ENCODE measurements at places on chromosomes 1 and 21.

GRCh38 chr1:24606621-24607020, 36.5 kb upstream of the SRRM1 start:
- no peak for DNase-seq

DNA sequence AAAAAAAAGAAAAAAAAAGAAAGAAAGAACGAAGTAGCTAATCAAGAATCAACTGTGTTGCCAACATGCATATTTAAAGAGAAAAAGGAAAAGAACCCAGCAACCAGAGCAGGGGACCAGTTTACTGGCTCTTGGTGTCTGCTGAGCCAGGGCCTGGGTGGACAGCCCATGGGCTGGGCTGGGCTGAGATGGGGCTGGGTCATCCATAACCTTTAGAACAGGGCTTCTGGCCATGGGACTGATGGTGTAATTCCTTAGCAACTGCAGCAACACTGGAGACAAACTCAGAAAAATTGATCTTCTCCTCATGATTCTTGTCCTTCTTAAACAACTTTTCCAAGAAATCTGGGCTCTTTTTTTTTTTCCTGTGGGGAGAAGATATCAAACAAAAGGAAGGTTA, 10.5 kb downstream of the S100A7A start:
- no peak for DNase-seq

DNA sequence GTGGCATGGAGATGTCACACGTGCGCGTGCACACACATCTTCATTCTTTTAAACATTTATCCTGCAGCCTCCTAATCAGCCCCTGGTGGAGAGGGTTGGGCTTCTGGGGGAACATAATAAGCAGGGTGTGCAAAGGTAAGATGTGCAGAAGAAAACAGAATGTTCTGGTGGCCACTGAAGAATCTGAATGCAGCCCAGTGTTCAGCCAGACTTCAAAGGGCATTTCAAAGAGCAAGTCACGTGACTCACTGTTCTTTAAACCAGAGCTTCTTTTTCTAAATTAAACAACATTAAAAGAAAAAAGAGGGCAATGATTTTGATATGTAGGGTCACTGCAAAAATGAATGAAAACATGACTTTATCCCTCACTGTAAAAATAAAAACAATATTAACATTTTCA, 89.8 kb downstream of the ABCA4 start:
- no peak for DNase-seq

DNA sequence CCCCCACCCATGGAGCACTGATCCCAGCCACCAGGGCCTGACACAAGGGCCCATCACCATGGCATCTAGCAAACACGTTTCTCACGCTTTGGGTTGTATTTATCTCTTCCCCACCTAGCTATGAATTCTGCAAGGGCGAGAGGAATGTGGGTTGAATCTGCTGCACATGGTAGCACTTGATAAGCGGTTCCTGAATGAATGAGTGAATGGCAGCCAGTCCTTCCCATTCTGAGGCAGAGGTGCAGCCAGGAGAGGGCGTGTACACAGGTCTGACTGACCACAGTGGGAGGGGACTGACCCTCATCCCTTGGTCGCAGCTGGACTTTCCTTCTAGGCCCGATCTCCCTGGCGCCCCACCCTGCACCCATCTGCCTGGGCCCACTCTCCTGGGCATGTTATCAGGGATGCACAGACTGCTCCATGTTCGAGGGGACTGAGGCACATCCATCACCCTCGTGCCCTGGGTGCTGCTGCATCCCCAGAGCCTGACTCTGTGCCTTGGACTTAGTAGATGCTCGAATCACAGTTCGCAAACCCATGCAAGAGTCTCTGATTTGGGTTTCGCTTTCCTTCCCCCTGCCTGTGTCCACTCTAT, 1.0 kb downstream of the RD3 start:
- no peak for DNase-seq

- DNase-seq = peak; percentile 83
Observed at GRCh38 chr1:212514056-212514614, 81.4 kb downstream of the NENF start.

- no peak for DNase-seq
Observed at GRCh38 chr1:25818569-25818968, 1.2 kb upstream of the MTFR1L start.

GRCh38 chr1:166839600-166840308, 479 bp downstream of the POGK start:
- peak; percentile 32 for DNase-seq

DNA sequence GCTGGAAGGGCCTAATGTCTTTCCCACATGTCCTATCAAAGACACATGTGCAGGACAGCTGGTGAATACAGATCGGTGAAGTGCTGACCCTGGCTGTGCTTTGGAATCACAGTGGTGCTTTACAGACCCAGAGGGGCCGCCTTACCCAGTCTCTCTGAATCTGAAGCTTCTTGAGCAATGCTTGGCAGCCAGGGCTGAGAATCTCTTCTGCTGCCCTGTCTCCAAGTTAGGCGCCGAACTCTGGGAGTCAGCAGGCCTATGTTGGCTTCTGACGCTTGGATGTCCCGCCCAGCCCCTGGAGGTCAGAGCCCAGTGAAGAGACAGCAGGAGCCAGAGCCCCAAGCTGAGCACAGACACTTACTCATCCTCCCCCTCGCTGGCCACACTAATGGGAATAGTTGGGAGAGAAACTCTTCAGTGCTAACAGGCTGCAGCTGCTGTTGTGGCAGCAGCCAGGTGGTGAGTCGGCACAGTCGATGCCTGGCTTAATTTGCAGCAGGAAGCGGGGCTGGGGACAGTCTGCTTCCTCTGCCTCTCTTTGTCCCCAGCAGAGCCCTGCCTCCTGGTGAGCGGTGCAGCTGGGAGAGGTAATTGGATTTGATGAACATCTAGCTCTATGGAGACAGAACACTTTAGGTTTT, 68.1 kb downstream of the URB2 start:
- peak; percentile 82 for DNase-seq

DNA sequence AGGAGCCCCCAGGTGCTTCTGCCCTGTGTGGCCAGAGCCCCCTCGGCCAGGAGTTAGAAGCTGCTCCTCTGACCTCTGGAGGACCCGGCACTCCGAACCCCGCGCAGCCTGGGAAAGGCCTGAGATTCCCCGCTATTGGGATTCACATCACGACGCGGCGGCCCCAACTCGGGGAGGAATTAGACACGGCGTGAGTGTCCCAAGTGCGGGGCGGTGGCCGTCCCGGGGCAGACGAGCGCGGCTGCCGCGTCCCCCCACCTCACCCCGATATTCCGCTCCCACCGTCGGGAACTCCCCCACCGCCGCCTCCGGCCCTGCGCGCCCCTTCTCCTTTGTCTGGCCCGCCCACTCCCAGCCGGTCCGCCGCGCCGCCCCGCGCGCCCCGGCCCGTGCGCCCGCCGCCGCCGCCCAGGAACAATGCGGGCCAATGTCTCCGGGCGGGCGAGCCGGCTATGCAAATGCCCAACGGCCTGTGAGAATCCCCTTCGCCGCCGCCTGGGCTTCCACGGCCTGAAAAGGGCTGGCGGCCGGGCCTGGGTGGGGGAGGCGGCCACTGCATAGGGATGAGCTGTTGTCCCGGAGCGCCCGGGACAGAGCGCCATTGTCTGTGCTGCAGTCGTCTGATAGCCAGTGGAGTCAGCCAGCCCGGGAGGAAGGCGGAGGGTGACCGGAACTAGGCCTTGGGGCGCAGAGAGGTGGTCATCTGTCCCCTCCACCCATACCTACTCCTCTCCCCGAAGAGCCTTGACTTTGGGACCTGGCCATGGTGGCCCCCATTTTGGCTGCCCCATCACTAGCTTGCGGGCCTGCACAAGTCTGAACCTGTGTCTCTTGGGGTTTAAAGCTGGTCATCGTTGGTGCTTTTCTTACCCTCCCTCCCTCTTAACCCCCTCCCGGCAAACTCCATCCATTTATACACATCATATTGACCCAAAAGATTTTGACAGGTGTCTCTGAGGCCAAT, 19.4 kb downstream of the RHBG start:
- no peak for DNase-seq

DNA sequence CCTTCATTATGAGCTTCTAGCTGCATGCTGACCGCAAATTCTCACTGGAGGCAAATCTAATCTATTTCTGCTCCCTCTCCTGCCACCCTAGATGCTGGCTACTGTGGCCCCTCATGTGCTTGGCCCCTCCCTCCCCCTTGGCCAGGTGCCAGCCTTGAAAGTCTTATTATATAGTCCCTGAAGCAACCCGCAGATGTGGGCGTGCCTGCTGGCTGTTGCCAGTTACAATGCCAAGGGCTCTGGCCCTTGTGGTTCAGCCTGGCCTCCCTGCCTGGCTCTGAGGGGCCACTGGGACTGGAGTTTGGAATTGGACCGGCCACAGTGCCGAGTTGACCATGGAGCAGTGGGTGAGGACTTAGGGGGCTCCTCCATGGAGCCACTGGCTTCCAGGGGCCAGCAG, 78.9 kb upstream of the ACTRT2 start:
- no peak for DNase-seq

DNA sequence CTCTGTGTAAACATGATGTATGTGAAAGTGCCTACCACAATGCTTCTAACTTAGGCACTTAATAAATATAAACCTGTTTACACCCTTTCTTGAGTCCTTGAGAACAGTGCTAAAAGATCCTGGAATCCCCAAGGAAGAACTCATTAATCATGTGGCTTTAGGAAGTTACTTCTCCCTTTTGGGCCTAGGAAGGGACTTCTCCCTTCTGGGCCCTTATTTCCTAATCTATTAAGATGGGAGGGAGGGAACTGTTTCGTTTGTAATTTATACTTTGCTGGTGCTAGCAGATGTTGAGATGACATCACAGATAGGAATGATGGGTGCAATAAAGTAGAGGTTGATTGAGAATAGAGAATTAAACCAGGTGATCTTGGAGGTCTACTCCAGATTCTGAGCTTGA, 1.2 kb downstream of the BTF3L4 start:
- DNase-seq = peak; percentile 3

DNA sequence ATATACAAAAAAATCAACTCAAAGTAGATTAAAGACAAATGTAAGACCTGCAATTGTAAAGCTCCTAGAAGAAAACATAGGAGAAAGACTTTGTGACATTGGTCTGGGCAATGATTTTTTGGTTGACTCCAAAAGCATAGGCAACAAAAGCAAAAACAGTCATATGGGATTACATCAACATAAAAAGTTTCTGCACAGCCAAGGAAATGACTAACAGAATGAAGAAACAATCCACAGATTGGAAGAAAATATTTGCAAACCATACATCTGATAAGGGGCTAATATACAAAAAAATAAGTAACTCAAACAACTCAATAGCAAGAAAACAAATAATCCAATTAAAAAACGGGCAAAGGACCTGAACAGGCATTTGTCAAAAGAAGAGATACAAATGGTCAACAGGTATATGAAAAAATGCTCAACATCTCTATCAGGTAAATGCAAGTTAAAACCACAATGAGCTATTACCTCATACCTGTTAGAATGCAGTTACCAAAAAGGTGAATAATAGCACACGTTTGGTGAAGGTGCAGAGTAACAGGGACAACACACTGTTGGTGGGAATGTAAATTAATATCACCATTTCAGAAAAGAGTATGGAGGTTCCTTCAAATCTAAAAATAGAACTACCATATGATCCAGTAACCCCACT, 173.7 kb upstream of the COA6 start:
- DNase-seq = no peak

DNA sequence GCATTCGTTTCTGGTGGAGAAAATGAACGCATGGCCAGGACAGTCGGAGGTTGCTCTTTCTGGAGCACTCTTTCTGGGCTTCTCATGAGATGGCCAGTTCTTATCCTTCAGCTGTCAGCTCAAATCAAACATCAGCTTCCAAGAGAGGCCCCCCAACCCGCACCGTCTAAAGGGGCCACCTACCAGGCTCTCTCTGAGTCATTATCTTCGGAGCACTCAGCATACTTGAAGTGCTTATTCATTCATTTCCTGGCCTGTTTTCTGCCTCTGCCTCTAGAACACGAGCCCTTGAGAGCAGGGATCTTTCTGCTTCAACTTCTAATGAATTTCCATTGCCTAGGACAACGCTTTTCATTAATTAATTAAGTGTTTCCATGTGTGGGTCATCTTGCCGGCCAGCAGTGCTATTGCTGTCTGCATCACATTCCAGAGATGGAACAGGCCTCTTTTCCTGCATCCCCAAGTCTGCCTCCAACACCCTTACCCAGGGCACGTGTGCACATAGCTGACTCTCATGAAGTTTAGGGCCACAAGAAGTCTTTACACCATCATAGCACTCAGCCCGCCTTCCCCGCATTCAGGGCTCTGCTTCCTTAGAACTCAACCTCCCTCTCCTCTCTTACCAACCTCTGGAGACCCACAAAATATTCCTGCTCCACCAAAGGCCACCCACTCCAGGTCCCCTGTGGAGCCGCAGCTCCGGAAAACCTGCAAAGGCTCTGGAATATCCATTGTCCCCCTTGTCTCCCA, 52.1 kb upstream of the LAPTM5 start:
- peak; percentile 94 for DNase-seq

DNA sequence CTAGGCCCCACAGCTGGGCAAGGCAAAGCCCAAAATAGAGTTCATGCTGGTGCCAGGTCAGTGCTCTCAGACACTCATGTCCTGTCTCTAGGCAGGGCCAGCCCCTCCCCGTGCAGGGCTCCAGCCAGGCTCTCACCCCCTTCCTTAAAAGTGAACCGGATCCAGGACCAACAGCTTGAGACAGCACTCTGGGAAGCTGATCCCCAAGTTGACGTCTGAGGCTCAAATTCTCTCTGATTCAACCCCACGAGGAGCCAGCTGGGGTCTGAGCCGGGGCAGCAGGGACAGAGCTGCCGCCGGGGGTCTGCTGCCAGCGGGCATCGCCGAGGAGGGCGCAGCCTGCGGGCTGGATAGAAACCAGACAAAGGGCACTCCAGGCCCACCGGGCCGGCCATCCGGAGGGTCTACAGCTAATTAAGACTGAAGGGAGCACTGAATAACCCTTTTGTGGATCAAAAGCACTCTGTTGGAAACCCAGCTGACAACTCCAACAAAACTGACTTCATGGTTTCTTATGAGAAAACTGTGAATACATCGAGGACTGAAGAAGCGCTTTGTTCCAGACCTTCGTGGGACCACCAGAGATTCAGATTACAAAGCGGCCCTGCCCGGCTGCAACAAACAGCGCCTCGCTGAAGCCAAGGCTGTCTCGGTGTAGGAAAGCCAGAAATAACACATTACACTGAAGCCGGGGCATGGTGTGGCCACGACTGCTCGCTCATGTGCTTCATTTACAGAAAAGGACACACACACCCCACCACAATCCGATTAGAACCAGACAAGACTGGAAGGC, 95.8 kb downstream of the PSMG1 start:
- no peak for DNase-seq

DNA sequence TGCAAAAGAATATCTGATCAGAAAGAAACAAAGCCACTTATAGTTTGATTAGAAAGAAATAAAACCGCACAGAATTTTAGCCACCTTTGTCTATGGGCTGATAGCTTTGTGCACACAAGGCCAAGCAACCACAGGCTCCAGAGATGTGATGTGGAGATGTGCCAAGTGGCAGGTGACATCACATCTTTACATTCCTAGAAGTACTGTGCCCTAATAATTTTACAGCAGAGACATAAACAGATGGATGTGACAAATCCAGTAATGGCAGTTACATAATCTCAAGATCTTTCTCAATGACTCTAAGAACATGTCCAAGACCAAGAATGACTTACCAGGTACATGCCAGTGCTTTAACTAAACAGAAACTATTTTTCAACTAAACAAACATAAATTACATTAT, 159.5 kb downstream of the LTN1 start:
- DNase-seq = peak; percentile 39

- DNase-seq = peak; percentile 91
Observed at GRCh38 chr1:240515505-240515904, 96.5 kb downstream of the GREM2 start.

- DNase-seq = no peak
Observed at GRCh38 chr21:28590676-28591075, 402.0 kb downstream of the LTN1 start.

- DNase-seq = peak; percentile 54
Observed at GRCh38 chr1:10014016-10014415, 17.0 kb downstream of the RBP7 start.
